Activated naive CD4-positive, alpha-beta T cell (primary cell): ENCODE measurements at places on chromosomes 11 and 22.

GRCh38 chr22:49869845-49870712 lies 16.4 kb downstream of the ZBED4 start:
- DNase-seq, result no peak

GRCh38 chr11:472272-472671 lies 22.2 kb downstream of the PTDSS2 start:
- DNase-seq, result no peak

DNA sequence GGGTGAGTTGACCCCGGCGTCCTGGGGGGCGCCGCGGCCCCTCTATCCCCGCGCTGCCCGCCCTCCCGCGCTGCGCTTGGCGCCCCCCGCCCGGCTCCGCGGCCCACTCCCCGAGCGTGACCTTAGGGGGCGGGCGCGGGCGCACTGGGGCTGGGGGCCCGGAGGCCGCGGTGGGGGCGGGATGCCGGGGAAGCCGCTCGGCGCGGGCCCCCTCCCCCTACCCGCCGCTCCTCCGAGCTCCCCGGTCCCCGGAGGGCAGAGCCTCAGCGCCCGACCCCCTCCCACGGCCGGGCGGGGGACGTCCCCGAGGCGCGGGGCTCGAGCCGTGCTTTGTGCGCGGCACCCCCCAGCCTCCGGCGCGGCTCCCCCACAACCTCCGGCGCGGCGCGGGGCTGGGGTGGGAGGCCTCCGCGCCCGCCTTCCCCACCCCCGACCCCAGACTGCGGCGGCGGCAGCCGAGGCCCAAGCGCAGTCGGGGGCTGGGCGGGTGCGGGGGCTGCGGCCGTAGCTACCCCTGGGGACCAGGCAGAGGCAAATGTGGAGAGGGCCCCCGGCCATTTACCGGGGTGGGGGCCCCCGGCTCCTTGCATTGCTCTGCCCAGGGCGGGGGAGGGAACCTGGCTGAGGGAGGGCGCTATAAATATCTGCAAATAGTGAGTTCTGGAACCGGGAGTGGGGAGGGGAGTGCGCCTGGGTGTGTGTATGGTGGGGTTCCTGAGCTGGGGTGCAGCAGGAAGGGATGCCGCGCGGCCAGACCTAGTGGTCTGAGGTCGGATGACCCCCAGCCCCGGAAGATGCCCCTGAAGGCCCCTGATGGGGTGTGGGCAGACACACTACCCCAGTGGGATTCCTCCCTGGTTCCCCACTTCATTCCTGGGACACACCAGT lies 988 bp downstream of the MGAT3 start:
- no peak for DNase-seq

DNA sequence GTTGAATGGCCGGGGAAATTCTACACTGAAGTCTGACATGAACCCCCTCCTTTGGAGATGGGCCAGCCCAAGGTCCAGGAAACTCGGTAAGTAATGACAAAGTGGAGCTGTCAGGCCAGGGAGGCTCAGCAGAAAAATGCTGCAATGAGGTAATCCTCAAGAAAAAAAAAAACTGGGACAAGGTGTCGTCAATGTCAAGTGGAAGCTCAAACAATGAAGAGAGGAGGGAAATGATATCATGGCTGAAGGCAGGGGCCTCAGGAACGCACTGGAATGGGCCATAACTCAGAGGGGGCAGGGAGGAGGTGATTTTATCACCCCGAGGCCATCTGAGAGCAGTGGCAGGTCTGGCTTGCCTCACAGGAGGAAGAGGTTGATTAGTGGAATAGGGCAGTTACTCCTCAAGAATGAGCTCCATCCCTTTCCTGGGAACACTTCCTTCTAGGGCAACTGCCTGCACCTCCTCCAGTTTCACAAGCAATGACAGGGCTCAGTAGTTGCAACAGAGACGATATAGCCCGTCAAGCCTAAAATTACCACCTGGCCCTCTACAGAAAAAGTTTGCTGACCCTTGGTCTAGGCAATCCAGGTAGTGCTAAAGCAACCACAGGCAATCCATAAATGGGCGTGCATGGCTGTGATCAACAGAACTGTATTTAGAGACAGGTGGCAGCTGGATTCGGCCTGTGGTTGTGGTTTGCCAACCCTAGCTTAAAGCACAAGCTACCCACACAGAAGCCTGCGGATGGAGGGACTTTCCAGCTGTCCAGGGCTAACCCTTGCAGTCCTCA lies 65.2 kb downstream of the FBXO7 start:
- no peak for DNase-seq

DNA sequence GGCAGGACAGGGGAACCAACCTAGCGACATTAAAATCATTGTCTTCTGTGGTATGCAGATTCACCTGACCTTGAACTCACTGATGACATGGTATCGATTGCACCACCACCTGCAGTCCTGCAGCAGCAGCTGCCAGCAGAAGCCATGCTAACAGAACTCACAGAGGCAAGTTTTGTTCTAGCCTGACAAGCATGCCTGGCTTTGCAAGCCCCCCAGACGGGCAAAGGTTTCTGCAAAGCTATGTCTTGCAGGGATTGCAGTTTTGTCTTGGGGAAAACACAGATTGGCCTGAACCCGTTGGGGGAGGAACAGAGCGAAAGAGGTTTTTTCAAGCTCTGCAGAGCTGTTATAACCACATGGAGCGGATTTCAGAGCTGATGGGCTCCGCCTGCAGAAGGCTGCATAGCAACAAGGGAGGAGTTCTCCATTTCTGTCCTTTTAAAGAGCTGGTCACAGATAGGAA lies 221.0 kb downstream of the HIPK3 start:
- DNase-seq, result no peak

DNA sequence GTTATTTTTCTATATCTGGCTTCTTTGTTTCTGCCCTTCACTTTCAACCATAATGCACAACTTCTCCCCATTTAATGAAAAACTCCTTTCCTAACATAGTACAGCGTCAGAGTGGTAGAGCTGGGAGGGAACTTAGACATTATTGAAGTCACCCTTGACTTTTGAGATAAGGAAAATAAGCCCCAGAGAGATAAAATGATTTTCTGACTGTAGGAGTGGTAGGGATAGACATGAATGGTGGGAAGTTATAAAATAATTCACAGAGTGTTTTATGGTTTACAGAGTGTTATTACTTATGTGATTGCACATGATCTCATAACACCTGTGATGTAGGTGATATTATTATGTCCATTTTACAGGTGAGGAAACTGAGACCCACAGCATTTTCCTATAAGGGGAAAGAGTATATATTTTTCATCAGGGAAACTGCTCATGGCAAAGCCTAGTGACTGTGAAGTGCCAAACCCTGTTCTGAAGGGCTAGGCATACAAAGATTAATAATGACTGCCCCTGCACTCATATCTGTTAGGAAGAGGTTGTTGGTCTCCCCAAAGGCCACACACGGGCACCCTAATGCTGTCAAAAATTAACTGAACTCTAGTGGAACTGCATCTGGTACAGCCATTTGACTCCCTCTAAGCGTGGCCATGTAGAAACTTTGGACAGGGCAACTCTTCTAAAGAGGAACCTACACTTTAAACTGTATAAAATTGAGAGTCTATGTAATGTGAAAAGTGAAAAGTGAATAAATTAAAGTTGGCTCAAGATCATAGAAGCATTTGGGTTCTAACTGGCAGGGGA lies 61.1 kb upstream of the PICALM start:
- no peak for DNase-seq
